ENCODE measurements at places on chromosomes 1 and 21.

GRCh38 chr1:164155347-164155746 lies 403.6 kb upstream of the PBX1 start:
- no peak for DNase-seq

GRCh38 chr21:31220575-31220974 lies 123.5 kb downstream of the TIAM1 start:
- DNase-seq = no peak

GRCh38 chr21:37165586-37165985 lies 92.5 kb downstream of the TTC3 start:
- DNase-seq = no peak

DNA sequence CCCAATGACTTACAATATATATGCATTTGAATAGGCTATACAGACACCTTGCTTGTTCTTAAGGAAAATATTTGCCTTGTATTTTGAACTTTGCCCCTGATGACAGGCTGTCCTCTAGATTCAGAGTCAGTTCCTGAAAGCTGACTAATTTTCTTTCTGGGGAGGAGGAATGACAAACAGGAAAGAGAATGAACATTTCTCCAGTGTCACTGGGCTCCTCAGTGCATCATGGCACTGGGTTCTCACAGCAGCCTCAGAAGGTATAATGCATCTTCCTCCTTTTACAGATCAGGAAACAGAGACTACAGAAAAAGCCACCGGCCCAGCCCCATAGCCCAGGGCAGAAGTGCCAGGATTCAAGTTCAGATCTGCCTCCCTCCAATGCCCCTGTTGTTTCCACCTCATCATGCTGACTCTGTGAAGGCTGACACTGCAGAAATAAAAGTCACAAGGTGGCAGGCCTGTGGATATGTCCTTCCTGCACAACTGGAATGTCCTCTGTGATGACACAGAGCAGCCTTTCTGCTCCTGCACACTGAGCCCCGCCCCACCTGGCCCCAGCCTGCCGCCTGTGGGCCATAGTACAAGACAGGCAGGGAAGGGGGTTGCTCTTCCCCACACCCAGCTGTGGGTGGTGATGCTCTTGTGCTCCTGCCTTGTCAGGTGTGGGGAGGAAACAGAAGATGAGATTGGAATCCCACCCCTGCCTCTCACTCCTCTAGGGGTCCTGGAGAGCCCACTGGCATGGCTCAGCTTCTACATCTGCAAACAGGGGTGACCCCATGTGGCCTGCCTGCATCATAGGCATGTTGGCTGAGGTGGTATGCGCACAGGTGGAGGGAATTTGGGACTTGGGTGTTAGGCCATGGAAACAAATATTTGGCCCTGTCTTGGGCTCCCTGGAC lies 6.4 kb downstream of the TTC22 start:
- no peak for DNase-seq

DNA sequence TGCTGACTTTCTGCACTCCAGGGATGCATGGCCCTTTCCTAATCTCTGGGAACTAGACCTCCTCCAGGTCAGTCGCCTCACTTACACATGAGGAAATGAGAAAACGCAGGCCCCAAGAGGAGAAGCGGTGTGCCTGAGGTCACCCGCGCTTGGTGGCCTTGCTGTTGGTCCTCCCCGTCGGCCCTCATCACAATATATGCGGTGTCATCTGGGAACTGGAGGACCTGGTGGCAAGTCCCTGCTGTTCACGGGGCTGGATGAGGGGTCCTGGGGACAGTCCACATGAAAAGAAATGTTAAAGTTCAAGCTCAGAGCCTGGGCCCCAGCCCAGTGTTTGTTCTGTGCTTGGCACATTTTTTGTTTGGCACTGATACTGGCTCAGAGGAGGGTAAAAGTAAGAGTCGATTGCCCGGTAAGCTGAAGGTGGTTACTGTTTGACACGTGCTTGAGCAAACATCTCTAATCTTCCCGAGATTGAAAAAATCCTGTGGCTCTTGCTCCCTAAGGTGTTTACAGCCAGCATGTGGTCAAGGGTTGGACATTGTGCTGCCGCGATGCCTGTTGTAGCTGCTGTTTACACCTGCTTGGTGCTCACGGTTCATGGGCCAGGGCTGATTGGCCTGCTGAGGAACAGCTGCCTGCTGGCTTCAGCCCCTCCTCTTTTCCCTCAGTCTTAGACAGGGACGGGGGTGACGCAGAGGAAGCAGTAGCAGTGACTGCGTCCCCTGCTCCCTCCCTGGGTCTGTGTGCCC lies 5.2 kb downstream of the COQ8A start:
- no peak for DNase-seq

GRCh38 chr1:18819986-18820790 lies 39.3 kb downstream of the TAS1R2 start:
- no peak for DNase-seq

- DNase-seq = no peak
Observed at GRCh38 chr1:66492424-66492823, 41.5 kb upstream of the SGIP1 start.

DNA sequence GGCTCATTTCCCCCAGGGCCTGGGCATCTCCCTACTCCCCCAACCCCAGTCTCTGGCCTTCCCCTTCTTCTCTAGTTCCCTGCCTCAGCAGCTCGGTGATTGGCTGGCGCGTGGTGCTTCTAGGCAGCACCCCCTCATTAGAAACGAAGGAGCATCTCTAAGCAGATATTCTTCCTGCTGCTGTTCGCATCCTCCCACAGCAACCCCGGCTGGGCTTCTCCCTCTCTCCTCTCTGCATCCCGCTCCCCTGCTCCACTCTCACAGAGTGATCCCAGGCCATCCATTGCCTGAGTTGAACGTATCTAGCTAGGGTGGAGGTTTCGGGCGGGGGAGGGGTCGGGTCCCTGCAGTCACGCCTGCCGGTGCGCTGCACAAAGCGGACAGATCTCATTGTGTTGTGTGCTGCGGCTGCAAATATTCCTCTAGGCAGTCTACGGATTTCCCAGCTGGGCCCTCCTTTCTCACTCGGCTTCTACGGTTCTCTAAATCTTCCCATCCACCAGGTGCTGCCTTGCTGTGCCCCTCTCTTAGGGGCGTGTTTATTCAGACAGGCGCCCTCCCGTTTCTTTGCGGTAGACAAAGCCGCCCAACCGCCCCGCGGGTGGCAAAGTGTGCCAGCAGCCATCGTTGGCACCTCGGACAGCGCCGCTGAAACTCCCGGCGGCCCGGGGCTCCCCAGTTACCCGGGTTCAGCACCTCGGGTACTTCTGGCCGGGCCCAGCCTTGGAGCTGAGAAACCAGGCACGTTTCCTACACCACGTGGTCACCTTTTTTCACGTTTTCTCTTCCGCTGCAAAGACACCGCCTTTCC lies 2.2 kb downstream of the CACNA1E start:
- DNase-seq = no peak

- DNase-seq = peak; percentile 61
Observed at GRCh38 chr21:36125512-36126207, 9.2 kb upstream of the CBR3 start.

- DNase-seq = no peak
Observed at GRCh38 chr1:68344208-68344607, 105.5 kb downstream of the RPE65 start.

GRCh38 chr1:44543786-44544185 lies 130.5 kb downstream of the TMEM53 start:
- no peak for DNase-seq

DNA sequence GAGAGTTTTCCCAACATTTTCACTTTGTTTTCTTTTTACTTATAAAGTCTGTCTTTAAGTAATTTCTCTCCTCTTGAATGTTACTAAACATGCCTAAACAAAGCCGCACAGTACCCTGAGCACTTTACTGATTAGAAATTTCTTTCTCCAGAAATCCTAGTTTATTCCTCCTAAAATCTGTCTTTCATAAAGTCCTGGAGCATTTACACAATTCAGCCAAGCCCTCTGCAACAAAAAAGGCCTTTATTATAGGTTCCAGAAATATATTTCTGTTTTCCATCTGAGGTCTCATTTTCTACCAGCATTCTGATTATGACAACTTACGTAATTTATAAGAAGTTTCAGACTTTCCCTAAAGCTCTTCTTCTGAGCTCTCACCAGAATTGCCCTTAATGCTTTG lies 549.5 kb upstream of the OLFM3 start:
- no peak for DNase-seq

- no peak for DNase-seq
Observed at GRCh38 chr1:24553931-24554330, 2.0 kb upstream of the NCMAP start.

- peak; percentile 84 for DNase-seq
Observed at GRCh38 chr1:15950763-15951295, 25.1 kb downstream of the ZBTB17 start.

DNA sequence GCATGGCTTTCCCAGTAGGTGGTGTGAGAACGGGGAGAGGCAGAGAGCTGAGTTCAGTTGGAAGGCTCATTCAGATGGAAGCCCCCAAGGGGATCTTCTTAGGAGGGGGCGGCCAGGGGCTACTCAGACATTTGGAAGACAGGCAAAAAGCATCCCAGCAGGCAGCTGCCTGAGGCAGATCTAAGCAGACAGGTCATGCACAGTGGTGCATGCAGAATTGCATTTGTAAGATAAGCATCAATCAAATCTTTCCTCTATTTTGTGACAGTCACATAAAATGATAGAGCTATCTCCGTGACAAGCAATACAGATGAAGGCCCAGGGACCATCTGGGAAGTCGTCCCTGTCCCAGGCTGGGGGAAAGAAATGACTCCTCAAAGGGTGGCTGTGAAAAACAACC lies 3.8 kb downstream of the RAB3B start:
- no peak for DNase-seq

DNA sequence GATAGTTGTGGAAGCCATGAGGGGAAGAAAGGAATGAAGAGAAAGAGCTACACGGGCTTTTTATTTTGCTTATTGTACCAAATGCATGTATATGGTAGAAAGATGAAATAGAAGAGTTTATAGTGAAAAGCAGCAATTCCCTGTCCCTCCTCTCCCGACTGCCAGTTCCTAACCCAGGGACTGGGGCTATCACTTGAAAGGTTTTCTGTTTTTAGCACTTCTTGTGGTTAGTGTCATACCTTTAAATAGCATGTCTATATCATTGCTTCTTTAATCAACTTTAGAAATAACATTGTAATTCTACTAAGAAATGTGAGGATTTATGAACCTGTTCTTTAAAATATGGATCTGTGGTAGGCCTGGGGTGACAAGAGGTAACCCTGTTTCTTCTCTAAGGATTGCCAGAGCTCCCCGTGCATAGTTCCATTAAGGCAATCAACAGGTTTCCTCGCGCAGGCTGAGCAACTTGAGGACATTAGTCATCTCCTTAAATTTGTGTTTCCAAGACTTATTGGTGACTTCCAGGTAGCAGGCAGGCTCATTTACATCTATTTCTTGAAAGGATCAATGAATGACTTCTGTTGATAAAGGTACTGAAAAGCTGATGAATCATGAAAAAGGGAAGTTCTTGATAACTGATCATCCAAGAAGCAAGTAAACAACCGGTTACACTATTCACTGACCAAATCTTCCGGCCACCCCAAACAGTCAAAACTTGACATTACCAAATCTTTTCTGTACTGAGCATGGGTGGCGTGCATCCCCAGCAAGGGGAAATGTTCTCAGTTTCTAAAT lies 37.8 kb upstream of the S1PR1 start:
- DNase-seq = peak; percentile 51

DNA sequence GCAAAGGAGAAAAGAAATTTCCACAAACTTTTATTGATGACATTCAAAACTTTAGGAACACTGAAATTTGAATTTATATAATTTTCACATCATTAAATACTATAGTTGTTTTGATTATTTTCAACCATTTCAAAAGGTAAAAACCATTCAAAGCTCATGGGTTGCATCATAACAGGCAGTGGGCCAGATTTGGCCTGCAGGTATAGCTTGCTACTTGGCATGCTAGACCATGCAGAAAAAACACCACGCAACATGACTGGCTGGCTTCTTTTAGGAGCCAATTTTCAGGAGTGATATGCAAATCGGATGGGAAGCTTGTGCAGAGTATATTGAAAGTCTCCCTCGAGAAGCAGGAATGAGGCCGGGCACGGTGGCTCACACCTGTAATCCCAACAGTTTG lies 144.8 kb downstream of the GLUL start:
- no peak for DNase-seq

DNA sequence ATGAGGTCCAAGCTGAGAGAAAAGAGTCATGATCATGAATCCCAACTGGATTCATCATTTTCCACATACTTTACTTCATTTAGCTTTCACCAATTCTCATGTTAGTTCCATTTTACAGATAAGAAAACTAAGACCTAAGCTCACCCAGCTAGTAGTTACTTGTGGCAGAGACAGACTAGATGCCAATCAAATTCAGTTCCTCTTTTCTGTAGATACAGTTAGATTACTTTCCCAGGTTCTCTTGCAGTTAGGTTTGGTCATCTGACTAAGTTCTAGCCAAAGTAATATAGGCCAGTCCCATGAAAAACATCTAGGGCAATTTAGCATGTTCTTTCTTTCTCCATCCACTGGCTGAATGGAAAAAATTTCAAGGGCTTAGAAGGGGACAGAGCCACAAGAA lies 8.9 kb upstream of the KCND3 start:
- DNase-seq = no peak

DNA sequence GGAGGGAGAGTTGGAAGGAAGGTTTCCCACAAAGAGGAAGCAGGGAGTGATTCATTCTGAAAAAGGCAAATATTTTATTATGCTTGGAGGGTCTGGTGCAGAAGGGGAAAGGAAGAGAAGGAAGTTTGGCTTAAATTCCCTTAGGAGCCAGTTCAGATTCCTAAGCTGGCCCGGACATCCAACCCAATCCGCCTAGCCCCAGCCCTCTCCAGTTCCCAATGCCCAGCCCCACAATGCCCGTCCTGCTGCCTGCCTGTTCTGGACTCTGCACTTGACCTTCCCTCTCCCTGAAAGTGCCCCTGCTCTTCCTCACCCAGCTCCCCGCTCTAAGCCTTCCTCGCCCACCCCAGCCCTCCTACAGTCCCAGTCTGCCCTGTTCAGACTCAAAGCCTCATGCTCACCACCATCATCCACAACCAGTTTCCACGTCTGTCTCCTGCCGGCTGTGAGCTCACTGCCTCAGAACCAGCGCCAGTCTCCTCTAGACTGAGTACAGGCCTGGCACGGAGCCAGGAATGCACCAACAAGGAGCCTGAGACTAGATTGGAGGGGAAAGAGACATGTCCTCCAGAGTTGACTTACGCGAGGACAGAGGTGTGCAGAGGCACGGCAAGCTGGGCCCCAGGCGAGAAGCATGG lies 18.9 kb downstream of the CAPN2 start:
- DNase-seq = no peak

GRCh38 chr1:54355931-54356679 lies 50.1 kb downstream of the SSBP3 start:
- no peak for DNase-seq

- no peak for DNase-seq
Observed at GRCh38 chr1:228994676-228995594, 259.7 kb downstream of the RHOU start.

DNA sequence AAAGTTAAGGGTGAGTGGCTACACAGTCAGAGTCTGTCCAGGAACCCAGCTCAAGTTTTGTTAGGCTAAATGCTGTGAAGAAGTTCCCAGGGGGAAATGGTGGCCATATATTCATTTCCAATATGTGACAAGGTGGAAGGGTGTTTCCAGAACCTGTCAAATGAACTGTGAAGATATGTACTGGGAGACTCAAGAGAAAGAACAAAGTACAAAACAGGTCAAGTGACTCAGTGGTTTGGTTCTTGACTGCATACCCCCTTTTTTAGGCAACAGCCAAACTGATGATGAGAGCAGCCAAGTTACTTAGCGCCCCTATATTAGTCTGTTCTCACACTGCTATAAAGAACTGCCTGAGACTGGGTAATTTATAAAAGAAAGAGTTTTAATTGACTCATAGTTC lies 18.6 kb upstream of the FBXO28 start:
- no peak for DNase-seq

- DNase-seq = no peak
Observed at GRCh38 chr1:201752333-201752732, 76.6 kb upstream of the IPO9 start.

Measured in stimulated activated CD4-positive, alpha-beta T cell treated with anti-CD3 and anti-CD28 coated beads, Interleukin-2, amount 100 ng/mL, for 24 hours (primary cell).